ENCODE measurements at places on chromosomes 7 and 10.
A peak's percentile ranks its signal among the peaks of the same experiment; 100 is the strongest.

- no peak for DNase-seq
These were observed 42.7 kb upstream of the A1CF start for GRCh38 chr10:50928190-50928552.

GRCh38 chr7:21253740-21254687 lies 173.9 kb upstream of the SP4 start:
- peak; percentile 42 for DNase-seq

- DNase-seq: no peak
These were observed 7.8 kb downstream of the ZNF277 start for GRCh38 chr7:112214268-112214667.

- no peak for DNase-seq
These were observed 186.7 kb downstream of the SLC25A13 start for GRCh38 chr7:96135241-96135640.

GRCh38 chr7:2198760-2199159 lies 34.0 kb downstream of the MAD1L1 start:
- no peak for DNase-seq

GRCh38 chr10:69901628-69902505 lies 100.2 kb downstream of the COL13A1 start:
- DNase-seq: peak; percentile 90

GRCh38 chr10:105148456-105148855 lies 507.4 kb downstream of the SORCS3 start:
- DNase-seq: peak; percentile 23

DNA sequence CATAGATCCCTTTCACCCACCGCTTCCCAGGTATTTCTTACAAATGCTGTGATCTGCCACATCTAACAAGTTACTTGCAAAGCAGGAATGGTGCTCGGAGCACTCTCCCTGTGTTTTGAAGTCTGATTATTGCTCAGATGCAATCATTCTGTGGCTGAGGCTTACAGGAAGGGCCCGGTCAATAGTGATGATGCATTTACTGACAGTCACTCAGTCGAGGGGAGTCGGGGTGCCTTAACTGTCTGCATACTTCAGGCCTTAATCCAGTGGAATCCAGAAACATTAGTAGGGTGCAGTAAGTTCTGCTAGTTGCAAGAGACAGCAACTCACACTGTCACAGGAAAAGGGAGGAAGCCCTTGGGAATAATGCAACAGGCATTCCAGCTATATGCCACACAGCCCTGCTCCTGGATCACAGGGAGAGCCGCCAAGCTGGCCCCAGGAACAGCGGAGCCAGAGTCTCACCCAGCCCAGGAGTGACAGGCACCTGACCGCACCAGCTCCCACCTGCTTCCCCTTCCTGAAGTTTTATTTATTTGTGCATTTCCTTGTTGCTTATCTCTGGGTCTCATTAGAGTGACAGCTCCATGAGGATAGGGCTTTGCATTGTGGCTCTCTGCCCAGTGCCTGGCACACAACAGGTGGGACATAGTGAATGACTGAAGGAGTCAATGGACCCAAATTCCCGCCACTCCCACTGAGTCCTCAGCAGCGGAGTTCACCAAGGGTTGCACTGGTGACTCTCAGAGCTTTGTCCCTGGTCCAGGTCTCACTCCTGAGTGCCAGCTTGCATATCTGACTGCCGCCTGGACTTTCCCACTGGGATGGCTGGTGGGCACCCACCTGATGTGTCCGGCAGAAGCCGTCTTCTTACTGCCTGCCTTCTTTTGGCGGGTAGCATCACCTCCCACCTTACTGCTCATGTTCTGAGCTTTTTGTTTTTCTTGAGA lies 212.5 kb upstream of the SH2B2 start:
- no peak for DNase-seq

- no peak for DNase-seq
These were observed 43.8 kb upstream of the CSTF2T start for GRCh38 chr10:51743146-51743545.

DNA sequence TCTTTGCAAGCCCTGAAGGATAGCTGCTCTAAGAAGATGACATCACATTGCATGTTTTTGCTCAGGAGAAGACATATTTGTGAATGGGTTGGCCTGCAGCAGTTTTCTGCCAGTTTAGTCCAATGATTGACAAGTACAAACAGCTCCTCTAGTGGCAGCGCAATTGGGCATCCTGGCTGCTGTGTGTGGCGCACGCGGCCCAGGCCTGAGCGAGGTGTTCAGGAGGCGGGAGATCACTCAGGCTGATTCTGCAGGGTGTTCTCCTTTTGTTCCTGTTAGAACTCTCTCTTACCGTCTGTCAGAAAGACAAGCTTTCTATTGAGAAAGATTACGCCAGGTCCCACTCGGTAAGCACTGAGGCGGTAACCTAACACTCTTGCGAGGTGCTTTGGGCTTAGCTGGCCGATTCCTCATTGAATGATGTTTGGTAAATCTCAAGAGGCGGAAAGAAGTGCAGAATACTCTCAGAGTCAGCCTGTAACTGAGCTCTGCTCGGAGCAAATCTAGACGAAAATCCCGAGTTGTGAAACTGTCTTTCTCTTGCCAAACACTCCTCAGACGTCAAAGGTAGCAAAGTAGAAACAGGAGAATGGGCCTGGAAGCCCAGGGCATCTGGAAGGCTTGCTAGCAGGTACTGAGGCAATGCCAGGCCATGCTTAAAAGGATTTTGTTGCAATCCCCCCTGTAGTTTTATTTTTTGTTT lies 219.2 kb upstream of the BMPER start:
- DNase-seq: no peak

DNA sequence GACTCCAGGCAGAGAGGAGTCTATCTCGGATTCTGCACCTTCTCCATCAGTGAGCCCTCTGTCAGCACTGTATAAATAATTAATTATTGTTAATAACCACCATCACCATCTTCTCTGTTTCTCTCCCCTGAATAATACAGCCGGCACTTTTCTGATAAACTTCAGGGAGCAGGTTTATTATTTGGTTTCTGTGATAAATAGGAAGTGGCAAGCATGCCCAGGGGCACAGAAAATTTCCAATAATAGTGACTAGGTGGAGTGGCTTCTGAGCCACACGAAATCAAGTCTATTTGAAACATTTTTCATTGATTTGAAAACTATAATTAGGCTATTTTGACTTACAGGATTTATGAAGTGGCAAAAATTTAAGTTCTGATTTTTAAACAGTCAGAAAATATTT lies 186.8 kb upstream of the TMEM229A start:
- DNase-seq: no peak

DNA sequence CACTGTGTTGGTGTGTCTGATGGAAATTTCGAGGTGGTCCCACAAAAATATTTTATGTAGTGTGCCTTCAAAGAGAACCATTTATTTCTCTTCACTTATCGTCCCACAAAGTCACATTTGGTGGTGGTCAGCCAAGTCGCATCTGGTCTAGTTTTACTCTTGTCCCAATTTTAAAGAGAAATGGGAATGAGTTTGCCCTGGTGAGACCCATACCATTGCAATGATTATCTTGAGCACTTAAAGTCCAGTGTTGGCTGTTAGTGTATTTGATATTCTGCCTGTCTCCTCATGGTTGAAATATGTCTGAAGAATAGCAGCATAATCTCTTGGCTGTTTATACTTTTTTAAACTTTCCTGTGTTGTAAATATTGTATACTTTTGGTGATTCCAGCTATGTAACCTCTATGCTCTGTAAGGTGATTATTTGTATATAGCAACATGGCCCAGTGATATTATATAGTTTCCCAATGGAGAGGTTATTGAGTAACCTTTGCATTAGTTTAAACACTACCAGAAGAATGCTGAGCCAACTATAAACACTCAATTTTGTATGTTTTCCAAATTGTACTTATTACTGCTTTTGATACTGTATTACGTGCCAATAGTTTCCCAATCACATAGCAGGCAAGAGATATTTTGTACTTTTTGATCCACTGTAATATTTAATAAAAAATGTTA lies 172.2 kb downstream of the RTKN2 start:
- no peak for DNase-seq

GRCh38 chr7:28807396-28807994 lies 150.6 kb downstream of the TRIL start:
- DNase-seq: no peak

GRCh38 chr7:5428478-5429252 lies 5.0 kb upstream of the TNRC18 start:
- peak; percentile 85 for DNase-seq

DNA sequence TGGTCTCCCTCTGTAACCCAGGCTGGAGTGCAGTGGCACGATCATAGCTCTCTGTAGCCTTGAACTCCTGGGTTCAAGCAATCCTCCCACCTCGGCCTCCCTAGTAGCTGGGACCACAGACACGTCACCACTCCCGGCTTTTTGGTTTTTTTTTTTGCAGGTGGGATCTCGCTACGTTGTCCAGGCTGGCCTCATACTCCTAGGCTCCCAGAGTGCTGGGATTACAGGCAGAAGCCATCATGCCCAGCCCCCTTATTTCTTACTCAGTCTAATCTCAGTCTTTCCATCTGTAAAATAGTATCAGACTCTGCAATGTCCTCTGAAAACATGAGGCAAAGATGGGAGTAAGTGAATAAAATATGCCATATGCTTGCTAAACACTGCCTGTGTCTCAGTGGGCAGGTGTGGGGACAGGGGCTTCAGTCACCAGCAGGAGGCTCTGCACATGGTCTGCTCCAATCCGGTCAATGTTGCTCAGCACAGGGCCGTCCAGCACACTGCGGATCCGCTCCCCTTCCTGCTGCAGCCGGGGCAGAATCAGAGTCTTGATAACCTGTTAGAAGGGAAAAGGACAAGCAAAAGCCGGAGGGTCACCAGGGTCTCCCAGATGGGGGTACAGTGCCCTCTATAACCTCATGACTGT lies 8.2 kb downstream of the AP4M1 start:
- no peak for DNase-seq

- no peak for DNase-seq
These were observed 596.6 kb downstream of the SDK1 start for GRCh38 chr7:3897430-3898372.

GRCh38 chr10:122957474-122957873 lies 3.4 kb upstream of the C10orf88 start:
- no peak for DNase-seq

DNA sequence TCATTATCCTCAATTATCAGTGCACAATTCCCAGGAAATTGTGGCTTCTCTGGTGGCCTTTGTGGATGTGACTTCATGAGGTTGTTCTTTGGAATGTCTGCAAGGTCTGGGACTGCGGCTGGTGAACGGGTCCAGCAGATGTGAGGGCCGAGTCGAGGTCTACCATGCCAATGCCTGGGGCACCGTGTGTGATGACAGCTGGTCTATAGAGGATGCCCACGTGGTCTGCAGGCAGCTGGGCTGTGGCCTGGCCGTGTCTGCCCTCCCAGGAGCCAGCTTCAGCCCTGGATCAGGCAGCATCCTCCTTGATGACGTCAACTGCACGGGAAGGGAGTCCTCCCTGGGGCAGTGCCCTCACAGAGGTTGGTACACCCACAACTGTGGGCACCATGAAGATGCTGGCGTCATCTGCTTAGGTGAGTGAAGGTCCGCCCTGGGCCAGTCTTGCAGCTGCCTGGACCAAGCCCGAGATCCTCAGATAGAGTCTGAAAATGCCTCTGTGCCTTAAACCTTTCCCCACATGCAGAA lies 46.9 kb downstream of the CUZD1 start:
- DNase-seq: no peak

GRCh38 chr7:3922175-3922635 lies 621.2 kb downstream of the SDK1 start:
- peak; percentile 57 for DNase-seq

DNA sequence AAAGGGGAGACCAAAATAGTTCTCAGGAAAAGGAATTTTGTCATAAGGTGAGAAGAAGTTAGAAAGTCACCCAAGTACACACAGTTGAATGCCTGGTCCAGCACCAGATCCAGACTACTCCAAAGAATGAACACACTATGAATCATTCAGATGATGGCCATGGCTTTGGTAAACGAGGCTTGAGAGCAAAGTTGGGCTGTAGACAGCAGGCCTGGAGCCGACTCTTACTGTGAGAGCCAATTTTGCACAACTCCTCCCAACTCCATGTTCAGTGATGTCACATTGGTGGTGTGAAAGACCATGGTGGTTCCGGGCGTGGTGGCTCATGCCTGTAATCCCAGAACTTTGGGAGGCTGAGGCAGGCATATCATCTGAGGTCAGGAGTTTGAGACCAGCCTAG lies 131.6 kb downstream of the PKD1L1 start:
- no peak for DNase-seq

GRCh38 chr7:106460792-106461254 lies 176.0 kb upstream of the NAMPT start:
- DNase-seq: no peak

DNA sequence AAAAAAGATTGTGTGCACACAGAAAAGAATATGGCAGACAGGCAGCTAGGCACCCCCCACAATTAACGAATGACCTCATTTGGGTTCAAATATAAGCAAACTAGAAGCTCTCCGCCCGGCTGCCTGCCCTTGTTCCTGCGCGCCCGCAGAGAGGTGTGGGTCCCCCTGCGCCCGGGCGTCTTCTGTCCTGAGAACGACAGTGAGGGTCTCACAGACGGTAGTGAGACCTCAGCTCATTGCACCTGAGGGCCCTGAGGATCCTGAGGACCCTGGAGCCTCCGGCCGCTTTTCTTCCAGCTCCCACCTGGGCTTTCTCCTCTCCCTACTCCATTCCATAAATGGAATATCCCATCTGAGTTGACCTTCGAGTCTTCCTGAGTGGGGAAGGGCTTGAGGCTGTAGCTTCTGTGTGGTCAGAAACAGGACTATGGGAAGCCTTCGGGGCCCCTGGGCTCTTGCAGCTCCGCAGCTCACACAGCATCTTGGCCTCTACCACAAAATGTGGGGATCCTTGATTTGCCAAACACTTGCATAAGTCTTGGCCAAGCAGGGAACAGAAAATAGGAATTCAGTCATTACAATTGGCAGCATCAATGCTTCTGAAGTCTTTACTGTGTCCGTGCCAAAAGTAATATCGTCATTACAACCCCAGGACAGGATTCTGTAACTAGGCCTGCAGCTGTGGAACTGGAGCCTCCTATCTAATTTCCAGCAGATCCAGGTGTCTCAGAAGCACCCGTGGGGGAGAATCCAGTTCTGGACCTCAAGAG lies 43.8 kb downstream of the JAKMIP3 start:
- DNase-seq: no peak

DNA sequence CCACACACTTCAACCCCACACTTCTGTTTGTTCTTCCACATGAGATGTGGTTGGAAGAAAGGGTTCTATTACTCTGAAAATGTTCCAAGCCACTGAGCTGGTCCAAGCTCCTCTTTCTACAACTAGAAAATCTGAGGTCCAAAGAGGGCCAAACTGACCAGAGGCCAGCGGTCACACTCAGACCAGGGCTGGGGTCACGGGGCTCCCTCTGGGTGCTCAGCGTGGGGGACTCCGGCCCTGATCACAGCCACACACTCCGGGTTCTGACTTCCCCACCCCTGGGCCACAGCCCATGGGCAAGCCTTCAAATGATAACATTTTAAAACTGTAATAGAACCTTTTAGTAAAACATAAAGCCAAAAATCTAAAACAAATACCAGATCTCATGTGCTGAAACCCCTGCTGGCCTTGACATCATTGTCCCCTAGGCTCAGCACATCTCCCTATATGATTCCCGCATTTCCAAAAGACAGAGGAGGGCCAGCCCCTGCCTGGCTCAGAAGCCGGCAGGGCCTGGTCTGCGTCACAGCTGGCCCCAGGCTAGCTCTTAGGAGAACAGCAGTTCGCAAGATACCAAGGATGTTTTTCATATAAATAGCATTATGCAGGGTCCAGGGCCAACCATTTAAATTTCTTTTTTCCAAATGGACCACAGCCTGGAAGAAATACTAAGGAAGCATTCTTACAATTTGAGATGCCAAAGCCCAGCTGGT lies 3.3 kb downstream of the CRYGN start:
- DNase-seq: no peak
